Upper lobe of right lung (tissue), 1 donor: ENCODE measurements at places on chromosomes 1 and 21. TPM values are rescaled to one million over a fixed set of nuclear protein-coding genes. Genes with fewer than 3 reads are reported as not detected.

DNA sequence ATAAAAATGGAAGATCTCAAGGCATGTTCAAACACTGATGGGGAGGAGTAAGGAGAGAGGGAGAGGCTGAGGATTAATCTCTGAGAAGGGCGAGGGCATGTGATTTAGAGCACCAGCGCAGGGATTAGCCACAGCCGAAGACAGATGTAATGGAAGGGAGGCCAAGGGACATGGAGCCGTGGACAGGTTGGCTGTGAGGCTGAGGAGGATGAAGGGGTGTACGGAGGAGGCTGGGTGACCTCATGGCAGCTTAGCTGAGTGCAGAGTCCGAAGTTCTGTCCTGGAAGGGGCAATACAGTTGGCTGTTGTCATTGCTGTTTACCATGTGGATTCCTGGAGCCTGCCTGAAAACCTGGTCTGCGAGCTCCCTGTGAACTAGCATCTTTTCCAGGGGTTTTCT is 342.8 kb downstream of the RPS6KC1 start:
- DNase-seq, result no peak

MTMR11 gene
- total RNA-seq, result 17.1 TPM

- no peak for DNase-seq
These were observed 4.7 kb downstream of the SPEN start for GRCh38 chr1:15852036-15852827.

DNA sequence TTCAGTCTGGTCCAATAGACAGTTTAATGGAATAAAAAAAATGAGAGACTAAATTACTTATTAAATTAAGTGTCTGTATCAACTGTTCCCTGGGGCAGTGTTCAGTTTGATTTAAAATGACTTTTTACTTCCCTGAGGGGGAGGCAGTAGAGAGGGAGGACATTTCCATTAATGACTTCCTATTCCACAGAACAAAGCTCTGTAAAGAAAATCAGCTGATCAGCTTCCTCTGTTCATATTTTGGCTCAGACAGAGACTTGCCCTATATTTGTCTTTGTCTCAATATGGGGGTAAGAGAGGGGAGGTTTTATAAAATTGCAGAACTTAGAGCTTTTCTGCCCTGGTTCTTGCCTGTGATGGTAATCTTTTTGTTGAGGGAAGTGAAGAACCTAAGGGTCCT is 8.4 kb downstream of the CFAP126 start:
- DNase-seq, result no peak

DNA sequence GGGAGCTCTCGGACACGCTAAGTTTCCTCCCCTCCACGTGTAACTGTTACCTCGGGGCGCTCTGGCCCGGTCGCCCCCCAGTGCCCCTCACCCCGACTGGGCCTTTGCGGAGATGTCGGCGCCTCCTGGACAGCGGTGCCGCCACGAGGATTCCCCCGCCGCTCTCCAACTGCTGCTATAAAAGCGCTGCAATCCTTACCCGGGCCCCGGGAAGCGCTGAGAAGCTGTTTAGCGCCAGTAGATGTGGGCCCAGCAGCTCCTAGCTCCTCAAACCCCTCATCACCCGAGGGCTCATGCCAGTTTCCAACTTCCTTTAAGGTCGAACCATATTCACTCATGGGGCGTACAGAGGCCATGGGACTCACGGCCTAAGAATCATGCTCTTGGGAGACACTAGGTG is 361 bp upstream of the LMX1A start:
- no peak for DNase-seq

DNA sequence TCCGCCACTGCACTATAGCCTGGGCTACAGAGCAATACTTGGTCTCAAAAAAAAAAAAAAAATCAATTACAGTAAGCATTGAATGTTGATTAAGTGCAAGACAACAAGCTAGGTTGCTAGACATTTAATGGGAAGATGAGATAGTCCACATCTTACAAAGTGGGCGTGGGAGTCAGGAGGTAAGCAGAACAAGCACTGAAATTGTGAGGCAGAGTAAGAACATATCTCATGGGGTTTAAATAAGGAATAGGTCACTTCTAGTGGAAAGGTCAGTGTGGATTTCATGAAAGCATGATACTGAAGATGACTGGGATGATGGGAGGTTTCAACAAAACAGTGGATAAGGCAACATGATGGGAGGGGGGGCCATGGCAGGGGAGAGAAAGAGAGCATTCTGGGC is 1.9 kb upstream of the OLFML2B start:
- no peak for DNase-seq
